NCI-H446 treated with DMSO at 0.1 percent for 48 hours (cell line): ENCODE measurements at places on chromosomes 1 and 21.

- no peak for DNase-seq
Observed at GRCh38 chr1:164868990-164869389, 310.0 kb downstream of the PBX1 start.

DNA sequence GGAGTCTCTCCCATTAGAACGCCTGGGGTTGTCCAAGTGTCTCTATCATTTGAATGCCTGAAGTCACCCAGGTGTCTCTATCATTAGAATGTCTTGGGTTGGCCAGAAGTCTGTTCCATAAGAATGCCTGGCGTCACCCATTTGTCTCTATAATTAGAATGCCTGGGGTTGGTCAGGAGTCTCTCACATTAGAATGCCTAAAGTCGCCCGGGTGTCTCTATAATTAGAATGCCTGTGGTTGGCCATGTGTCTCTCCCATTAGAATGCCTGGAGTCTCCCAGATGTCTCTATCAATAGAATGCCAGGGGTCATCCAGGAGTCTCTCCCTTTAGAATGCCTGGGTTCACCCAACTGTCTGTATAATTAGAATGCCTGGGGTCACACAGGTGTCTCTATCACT lies 54.5 kb downstream of the RNF187 start:
- no peak for DNase-seq

GRCh38 chr1:233912909-233913308 lies 8.4 kb downstream of the SLC35F3 start:
- no peak for DNase-seq

DNA sequence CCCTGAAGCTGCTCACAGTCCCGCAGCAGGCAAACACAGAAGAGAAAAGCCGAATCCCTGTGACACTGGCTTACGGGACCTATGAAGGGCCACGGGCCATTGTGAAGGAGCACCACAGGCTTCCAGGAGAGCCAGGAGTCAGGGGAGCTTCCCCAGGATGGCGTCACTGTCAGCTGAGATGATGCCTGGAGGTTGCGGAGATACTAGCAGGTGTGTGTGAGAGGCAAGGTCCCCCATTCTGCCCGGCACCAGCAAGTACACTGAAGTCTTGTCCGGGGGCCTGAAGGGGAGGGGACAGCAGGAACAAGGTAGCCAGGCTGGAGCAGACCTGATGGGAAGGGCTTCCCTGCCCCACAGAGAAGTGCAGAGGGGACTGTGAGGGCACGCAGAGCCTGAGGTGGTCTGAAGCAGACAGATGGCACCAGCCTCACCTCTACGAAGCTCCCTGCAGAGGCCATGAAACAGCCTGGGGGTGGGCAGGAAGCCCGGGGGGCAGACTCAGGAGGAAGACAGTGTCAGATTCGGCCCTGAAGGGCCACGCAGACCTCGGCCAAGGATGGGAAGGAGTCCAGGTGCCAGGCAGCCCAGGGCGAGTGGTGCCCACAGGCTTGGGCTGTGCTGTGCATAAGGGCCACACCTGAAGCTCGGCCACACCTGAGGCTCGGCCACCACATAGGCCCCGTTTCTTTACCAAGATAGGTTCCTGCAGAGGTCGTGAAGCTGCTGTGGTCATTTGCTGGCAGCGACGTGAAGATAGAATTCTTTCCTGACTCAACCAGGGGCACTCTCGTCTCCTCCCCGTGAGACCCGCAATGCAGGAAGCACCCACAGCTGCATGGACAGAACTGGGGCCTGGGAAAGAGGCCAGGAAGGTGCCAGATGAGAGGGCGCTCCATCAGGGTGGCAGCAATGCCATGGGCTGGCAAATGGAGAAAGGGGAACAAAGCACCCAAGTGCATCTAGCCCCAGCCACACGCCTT lies 10.1 kb downstream of the TCP10L start:
- no peak for DNase-seq

- DNase-seq: no peak
Observed at GRCh38 chr1:154129391-154129970, 25.4 kb downstream of the NUP210L start.

GRCh38 chr21:36375994-36376393 lies 9.2 kb upstream of the CHAF1B start:
- DNase-seq: no peak

DNA sequence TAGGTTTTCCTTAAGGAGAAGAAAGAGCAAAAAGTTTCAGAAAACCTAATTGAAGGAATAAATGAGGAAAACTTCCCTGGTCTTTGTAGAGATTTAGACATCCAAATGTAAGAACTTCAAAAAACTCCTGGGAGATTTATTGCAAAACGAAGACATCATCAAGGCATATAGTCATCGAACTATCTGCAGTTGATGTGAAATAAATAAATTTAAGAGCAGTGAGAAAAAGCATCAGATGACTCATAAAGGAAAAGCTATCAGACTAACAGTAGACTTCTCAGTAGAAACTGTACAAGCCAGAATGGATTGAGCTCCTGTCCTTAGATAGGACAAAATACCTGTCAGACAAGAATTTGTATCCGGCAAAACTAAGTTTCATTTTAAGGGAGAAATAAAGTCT lies 569.4 kb upstream of the ADAMTS5 start:
- DNase-seq: no peak

DNA sequence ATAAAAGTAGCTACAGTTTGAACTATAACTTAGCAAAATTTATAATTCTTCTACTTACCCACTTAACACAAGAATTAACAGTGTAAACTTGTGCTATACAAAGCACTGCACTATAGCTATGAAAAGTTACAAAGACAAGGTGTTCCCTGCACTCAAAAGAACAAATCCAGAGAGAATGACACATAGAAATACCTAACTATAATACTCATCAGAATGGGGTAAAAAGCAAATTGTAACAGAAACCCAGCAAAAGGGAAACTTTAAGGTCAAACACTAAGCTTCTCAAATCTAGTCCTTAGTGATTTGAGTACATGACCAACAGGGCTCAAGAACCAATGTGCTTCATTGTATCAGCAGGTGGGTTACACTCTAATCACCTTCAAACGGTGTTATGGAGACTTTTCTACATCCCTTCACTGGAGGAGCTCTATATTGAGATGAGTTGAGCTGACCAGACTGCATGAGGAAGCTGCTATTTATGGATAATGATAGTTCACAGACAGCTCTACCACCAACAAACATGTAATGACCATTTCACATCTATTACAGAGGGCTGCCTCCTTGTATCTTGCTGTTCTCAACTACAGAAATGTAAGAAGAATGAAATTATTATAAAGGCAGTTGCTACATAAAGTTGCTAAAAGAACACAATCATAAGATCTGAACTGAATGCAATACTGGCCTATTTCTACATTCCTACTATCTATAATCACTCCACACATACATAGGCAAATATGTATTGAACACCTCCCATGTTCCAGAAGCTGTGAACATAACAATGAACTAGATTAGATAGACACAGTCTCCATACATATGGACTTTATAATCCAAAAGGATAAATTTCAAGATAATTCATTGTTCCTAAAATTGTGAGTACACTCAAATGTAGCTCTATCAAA lies 47.6 kb downstream of the PIK3R3 start:
- DNase-seq: no peak

DNA sequence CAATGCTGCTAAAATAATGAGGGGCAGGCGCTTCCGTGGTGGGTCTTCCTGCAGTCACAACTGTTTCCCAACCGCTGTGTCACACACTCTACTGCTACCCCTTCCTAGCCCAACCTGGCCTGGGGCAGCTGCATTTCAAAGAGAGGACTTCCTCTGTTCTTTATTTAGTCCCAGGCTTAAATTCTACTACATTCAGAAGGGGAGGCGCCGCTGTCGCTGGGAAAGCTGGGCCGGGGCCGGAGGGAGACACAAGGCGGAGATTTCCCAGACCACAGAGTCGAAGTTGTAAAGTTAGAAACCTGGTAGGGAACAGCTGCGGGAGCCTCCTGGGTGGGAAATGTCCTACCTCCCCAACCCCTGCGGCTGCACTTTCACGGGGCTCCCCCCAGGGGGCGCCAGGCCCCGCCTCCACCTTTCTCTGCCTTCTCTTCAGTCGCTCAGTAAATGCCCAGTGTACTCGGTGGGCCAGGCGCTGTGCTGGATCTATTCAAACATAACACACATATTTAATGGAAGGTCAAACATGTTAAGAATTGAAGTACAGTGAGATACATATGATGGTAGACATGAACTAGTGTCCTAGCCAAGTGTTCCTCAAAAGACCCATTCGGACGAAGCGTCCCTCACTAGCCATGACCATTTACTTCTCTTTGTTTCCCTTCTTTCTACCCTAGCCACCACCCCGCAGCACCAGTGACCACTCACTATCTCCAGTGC lies 23.1 kb downstream of the DYRK3 start:
- DNase-seq: no peak

DNA sequence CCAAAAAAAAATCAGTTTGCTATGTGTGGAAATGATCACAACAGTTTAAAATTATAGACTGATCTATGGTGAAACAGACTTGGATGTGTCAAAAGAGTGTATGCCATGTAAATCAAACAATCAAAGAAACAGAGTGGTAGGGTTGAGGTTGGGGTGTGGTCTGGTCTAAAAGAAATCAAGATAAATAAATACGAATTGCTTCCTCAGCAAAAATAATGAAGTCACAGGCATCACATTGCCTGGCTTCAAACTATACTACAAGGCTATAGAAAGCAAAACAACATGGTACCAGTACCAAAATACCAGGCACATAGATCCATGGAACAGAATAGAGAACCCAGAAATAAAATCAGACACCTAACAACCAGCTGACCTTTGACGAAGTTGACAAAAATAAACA lies 1796.9 kb downstream of the NCAM2 start:
- DNase-seq: no peak

DNA sequence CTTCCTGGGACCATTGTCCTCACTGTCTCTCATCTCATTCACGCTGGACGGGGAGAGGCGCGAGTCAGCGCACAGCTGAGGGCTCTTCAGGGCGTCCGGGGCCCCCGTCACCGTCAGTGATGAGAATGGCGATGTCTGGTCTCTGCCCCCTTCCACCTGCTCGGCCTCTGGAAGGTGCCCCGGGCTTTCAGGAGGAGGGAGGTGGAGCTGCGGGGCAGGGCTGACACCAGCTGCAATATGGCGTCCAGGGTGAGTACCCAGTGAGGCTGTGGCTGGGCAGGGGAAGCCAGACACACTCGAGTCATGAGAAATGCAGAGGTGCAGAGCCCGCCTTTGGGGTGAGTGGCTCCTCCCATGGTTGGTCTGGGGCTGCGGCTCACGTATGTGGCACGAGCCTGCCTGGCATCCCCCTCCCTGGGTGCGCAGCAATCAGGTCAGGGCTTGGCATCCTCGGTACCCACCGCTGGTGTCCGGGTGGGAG lies 15.1 kb downstream of the MORN1 start:
- no peak for DNase-seq

DNA sequence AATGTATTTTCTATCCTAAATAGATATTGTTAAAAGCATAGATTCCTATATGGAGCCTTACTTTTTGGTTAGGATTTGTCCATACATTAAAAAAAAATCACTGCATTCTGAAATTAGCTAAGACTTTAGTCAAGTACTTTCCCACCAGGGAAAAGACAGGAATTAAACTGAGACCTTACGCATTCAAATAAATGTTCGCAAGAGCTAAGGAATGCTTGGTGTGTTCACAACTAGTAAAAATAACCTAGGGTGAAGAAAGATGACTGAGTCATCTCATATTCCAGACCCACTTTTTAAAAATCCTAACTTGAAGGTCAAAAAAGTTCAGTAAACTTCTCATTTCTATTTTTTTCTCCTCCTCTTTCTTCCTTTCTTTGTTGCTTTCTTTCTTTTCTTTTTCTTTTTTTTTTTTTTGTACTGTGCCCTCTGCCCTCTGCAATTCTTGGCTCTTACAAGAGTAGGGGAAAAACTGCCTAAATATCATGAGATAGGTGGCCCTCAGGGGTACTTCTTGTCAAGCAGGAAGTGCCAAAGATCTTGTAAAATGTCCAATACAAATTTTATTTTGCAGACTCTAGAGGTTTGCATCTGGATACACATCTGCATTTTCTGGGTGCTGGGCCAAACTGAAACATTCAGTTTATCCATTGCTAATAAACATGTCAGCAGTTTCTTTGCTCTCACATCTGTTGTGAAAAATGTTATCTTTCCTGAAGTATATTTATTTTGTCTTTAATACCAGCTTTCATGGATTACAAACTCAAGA lies 121.4 kb upstream of the GORAB start:
- DNase-seq: no peak

DNA sequence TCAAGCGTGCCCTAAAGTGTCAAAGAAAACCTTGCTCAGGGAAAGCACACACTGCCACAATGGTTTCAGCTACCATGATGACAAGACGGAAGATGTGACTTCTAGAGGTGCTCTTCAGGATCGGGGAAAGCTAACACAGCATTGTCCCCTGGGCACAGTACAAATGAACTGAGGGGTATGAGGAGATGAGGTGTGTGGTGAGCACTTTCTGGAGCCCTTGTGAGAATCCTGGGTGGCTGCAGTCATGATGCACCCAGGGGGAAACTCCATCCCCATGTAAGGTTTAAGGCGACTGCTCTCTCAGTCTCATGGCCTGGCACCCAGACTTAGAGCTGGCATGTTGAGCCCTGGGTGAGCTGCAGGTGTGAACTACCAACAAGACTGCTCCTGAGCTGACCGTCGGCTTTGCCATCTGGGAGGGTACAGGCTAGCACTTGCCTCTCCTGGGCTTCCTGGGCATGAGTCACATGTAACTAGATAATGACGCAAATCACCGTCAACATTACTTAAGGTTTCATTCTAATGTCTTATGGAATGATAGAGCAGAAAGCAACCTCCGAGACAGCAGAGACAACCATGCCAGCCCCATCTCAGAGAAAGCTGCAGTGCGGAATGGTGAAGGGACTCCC lies 144.6 kb downstream of the CLIC6 start:
- DNase-seq: no peak
